ENCODE measurements at places on chromosomes 5 and 9. TPM values are rescaled to one million over a fixed set of nuclear protein-coding genes. Genes with fewer than 3 reads are reported as not detected.
A peak's percentile ranks its signal among the peaks of the same experiment; 100 is the strongest.

Gene ORM2
- total RNA-seq, result not detected

DNA sequence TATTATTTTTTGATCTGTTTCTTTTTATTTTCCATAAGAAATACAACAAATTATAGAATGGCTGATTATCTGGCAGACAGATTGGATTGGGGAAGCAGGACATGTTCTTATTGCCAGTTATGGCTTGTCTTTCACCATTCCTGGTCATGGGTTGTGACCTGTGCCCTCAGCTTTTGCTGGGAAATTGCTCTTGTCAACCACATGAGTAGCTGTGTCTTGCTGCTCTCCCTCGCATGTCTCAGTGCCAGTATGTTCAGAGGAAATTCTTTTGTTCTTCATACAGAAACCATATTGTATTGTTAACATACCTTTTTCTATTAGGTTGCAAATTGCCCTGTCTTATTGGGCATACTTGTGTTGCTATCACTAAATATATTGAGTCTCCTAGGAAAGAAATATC, 344.1 kb downstream of the OSTF1 start:
- DNase-seq, result no peak

GRCh38 chr5:169050146-169050571, 250.8 kb downstream of the SLIT3 start:
- no peak for DNase-seq

Gene PCDHAC1
- 2.9 TPM for total RNA-seq

GRCh38 chr5:10673017-10673389, 88.0 kb downstream of the DAP start:
- no peak for DNase-seq

- DNase-seq, result peak; percentile 38
These were observed 31.8 kb downstream of the SEC61B start for GRCh38 chr9:99253772-99254431.

DNA sequence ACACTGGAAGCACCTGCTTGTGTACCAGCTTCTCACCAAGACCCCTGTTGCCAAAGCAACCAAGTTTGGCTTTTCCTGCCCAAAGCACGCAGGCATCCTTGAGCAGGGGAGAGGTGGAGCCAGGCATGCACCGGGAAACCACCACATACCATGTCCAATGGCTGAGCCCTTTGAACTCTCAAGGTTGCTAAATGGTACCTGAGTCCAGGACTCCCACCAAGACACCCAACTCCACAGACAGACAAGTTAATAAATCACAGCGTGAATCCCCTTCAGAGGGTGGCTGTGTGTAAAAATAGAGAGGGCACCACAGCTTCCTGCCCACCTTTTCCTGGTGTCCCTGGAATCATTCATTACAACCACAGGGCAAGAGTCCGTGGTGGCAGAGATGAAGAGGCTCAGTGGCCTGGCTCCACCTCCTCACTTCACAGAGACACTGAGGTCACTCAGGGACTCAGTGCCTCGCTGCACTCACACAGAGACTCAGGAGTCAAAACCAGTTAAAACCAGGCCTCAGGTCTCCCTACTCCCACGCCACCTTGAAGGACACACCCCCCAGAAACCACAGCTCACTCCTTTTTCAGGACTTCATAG, 143.7 kb downstream of the C5orf15 start:
- DNase-seq, result no peak

- DNase-seq, result no peak
These were observed 56.6 kb downstream of the SMIM23 start for GRCh38 chr5:171841984-171842776.

DNA sequence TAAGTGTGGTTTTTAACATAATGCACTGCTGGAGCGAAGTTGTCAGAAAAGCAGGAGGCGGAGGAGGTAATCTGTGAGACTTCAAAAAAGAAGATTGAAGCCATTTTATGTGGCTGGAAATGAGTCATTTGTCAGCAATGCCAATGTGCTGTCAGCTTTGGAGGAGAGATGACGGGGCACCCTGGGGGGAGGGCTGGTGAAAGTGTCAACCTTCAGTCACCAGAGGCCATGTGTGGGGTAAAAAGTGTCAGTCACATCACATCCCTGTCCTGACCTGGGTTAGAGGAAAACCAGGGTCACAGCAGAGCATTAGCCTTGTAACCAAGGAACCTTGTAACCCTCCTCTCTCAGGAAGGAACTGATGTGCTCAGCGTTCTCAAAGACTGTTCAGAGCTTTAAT, 59.1 kb downstream of the TLR4 start:
- no peak for DNase-seq

Gene SCGB3A2
- total RNA-seq, result not detected

DNA sequence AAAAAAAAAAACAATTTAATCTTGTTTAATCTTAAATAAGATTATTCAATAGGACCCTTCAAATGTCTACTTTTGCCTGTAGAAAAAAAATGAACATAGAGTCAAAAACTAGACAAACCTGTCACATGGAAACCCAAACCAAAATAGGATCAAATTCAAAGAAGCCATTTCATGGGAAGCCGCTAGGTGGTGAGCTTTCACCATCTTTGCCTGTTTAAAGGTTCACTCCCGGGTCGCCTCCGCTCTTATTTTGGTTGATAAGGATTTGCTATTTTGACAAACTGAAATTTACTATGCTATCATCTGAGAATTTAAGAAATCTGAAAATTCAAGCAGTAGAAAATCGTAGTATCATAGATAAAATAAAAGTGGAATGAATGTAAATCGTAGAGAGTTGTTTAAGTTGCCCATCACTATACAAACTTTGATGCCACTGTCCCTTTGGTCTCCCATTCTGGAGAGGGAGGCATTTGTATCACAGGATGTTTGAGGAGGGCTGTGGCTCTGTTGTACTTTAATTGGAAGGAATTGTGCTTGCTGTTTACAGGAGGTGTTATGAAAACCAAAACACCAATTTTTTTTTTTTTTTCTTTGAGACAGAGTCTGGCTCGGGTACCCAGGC, 43.5 kb upstream of the DNAH5 start:
- peak; percentile 67 for DNase-seq

- no peak for DNase-seq
These were observed 3.9 kb downstream of the MVB12B start for GRCh38 chr9:126330536-126330935.
